ENCODE measurements at places on chromosomes 3 and 15.
A peak's percentile ranks its signal among the peaks of the same experiment; 100 is the strongest.

GRCh38 chr3:195109098-195109657, 161.8 kb downstream of the XXYLT1 start:
- DNase-seq: no peak

DNA sequence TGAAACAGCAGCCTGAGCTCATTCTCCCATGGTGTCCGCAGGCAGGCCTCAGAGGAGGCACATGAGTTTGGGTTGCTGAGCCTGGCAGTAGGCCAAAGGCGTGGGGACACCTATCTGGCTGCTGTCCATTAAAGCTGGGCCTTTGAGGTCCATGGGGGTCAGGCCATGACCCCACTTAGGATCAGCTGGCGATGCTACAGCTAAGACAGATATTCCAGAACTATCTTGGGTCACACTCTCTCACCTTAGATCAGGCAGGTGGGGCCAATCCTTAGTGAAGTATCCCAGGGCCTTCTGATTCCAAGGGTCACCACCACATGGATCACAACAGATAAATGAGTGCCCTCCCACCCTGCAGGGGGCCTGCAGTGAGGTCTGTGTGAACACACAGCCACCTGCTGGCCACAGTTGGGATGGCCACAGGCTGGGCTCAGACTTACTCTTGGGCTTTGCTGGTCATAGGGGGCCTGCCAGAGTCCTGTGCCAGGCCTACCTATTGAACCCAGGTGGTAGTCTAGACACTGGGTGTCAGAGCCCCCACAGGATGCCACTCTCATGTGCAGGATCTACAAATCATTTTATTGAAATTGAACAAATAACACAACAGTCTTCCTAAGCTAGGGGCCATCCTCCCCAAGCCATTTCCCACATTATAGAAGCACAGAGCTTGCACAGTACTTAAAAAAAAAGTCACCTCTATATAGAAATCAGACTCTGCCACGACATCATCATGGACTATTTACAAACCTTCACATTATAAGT, 2.0 kb upstream of the HYAL2 start:
- DNase-seq: peak; percentile 51

GRCh38 chr15:38088971-38089370, 154.5 kb downstream of the TMCO5A start:
- DNase-seq: no peak

DNA sequence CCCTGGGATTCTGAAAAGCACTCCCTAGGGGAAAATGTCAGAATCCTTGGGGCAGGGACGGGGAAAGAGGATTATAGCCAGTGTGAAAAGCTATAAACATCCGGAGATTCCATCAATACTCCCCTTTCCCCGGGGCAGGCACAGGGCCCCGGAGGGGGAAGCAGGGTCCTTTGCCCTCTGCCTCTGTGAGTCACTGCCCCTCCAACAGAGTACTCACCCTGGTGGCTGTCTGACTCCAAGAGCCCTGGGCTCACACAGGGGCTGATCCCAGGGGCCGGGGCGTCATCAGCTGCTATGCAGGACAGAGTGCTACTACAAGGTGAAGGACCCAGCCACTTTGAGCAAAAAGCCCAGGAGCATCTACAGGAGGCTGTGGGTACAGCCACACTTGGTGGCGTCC, 133.0 kb upstream of the PRR20G start:
- DNase-seq: no peak

- no peak for DNase-seq
These were observed 2.5 kb upstream of the CNTN4 start for GRCh38 chr3:2096216-2096615.

- no peak for DNase-seq
These were observed 3.3 kb downstream of the PIK3CA start for GRCh38 chr3:179151474-179151873.

GRCh38 chr15:89401631-89402517, 67.2 kb upstream of the POLG start:
- DNase-seq: peak; percentile 8

DNA sequence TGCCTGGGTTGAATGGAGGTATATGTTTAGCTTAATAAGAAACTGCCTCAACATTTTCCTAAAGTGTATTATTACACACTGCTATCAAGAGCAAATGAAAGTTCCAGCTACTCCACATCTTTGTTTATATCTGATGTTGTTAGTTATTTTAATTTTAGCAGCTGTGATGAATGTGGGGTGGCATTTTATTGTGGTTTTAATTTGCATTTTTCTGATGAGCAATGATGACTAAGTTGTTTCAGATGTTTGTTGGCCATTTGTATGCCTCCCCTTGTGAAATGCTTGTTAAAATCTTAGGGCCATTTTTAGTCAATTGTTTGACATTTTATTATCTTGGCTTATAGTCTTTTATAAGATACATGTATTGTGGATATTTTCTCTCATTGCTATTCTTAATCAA, 260.4 kb upstream of the SLCO3A1 start:
- DNase-seq: no peak

GRCh38 chr3:151443583-151443982, 17.3 kb downstream of the IGSF10 start:
- no peak for DNase-seq

DNA sequence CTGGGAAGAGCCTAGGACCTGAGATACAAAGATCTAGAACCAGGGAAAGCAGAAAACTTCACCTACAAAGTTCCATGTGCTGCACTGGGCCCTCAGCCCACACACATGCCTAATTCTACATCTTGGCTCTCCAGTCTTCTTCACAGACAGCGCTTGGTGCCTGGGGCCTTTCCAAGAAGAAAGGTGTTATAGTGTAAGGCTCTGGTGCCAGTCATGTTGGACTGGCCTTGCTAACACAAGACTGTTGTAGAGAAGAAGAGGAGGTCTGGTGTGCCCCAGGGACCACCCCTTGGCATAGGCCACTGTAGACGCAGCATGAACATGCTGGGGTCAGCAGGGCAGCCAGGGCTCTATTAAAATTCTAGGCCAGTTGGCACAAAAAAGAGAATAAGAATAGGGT, 226.2 kb upstream of the CTNNB1 start:
- no peak for DNase-seq

GRCh38 chr3:149382101-149382467, 4.6 kb upstream of the TM4SF1 start:
- DNase-seq: peak; percentile 73

DNA sequence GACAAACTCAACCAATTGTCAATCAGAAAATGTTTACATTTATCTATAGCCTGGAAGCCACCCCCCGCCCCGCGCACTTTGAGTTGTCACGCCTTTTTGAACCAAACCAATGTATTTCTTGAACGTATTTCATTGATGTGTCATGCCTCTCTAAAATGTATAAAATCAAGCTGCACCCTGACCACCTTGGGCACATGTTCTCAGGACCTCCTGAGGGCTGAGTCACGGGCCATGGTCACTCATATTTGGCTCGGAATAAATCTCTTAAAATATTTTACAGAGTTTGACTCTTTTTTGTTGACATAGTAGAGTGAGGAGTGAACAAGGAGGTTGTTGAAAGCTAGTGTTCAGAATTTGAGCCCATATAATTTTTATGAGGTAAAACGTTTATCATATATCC, 6.5 kb downstream of the MCTP2 start:
- DNase-seq: no peak

- DNase-seq: peak; percentile 60
These were observed 3.6 kb downstream of the BCL6 start for GRCh38 chr3:187741403-187742350.

Measured in RCC 7860 (cell line).